ENCODE measurements at places on chromosomes 2 and 18. TPM values are rescaled to one million over a fixed set of nuclear protein-coding genes. Genes with fewer than 3 reads are reported as not detected.

Gene CGREF1
- total RNA-seq = 8.4 TPM

Gene ASAP2
- 31.5 TPM for total RNA-seq

Gene KRTCAP3
- 0.76 TPM for total RNA-seq

Gene INPP5D
- total RNA-seq = 0.29 TPM

Gene SLC5A7
- total RNA-seq = not detected

Gene LYG2
- total RNA-seq = not detected

Gene PROC
- 3.5 TPM for total RNA-seq

Gene ANKRD30BL
- not detected for total RNA-seq

Gene DQX1
- 0.16 TPM for total RNA-seq

Gene COL4A4
- total RNA-seq = 1.2 TPM

Gene TMEM247
- not detected for total RNA-seq

Gene STPG4
- not detected for total RNA-seq

Gene MYOM1
- 0.05 TPM for total RNA-seq

Gene CMPK2
- total RNA-seq = 1.1 TPM

Gene RSAD2
- total RNA-seq = 0.89 TPM

Gene IL36RN
- total RNA-seq = 0.14 TPM

Gene KCNG2
- total RNA-seq = not detected

Gene TUBA3E
- 0.14 TPM for total RNA-seq

Gene ANKMY1
- 12.1 TPM for total RNA-seq

Gene ALKAL2
- total RNA-seq = not detected

Gene MYO3B
- not detected for total RNA-seq

Gene CCT4
- 320 TPM for total RNA-seq

Gene CROCC2
- not detected for total RNA-seq

Gene FBLN7
- 0.74 TPM for total RNA-seq

Gene IL1R2
- total RNA-seq = 0.97 TPM

Gene FSHR
- not detected for total RNA-seq

Gene WBP1
- 91.2 TPM for total RNA-seq

Gene DNPEP
- total RNA-seq = 47.8 TPM

Data from A549 treated with CORT108297 at 1 μM for 4 hours (cell line).